ENCODE measurements at places on chromosomes 2 and 18. TPM values are rescaled to one million over a fixed set of nuclear protein-coding genes. Genes with fewer than 3 reads are reported as not detected.

AFF3 gene
- 0.46 TPM for polyA plus RNA-seq

- no peak for DNase-seq
These were observed 49.3 kb downstream of the SEMA4F start for GRCh38 chr2:74703373-74703772.

GRCh38 chr2:225742487-225742886 lies 343.0 kb downstream of the NYAP2 start:
- no peak for DNase-seq

DNA sequence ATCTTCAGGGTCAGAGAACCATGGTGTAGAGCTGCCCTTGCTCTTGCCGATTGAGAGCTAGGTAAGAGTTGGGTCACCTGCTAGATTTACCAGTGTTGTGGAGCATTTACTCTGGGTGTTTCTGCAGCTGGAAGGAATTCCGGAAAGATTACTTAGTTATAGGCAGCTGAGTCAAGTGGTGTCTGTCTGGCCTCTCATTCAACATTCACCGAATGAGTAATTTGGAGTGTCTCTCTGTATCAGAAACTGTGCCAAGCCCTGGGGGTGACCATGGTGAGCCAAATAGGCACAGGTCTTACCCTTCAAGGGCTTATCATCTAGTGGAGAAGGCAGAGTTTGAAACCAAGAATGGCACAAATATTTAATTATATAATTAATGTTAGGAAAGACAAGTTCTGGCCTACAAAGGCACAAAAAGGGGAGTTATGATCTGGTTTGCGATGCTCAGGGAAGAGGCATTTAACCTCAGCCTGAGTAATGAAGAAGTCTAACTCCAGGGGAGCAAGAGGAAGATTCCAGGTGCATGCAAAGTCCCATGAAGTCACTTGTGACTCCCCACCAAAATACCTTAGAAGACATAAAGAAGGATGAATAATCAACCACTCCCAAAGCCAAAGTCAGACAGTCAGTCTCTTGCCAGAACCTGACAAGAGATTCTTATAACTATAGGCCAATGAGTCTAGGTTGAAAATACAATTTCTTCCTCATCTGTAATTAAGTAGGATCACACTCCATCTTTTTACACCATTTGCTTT lies 12.5 kb downstream of the SETBP1 start:
- no peak for DNase-seq

Data from sigmoid colon (tissue), 7 donors.